Esophagus mucosa (tissue), 1 donor: ENCODE measurements at places on chromosomes 12 and 14. TPM values are rescaled to one million over a fixed set of nuclear protein-coding genes. Genes with fewer than 3 reads are reported as not detected.

VIPAS39 gene
- total RNA-seq: 11.9 TPM

RGS6 gene
- total RNA-seq: 0.52 TPM

CCNB1IP1 gene
- 27.9 TPM for total RNA-seq

RASSF9 gene
- 4.6 TPM for total RNA-seq

MANSC4 gene
- total RNA-seq: not detected

CPNE8 gene
- 11.2 TPM for total RNA-seq

SPX gene
- total RNA-seq: 0.08 TPM

THAP2 gene
- total RNA-seq: 4.8 TPM

NPFF gene
- total RNA-seq: not detected

DLGAP5 gene
- total RNA-seq: 17.9 TPM

CCDC196 gene
- not detected for total RNA-seq

CD27 gene
- 0.40 TPM for total RNA-seq

GSC gene
- total RNA-seq: 0.32 TPM

NTS gene
- total RNA-seq: 0.16 TPM

HPD gene
- 0.28 TPM for total RNA-seq

MYO1H gene
- 1.0 TPM for total RNA-seq

LAG3 gene
- not detected for total RNA-seq

AQP6 gene
- not detected for total RNA-seq

LBHD2 gene
- total RNA-seq: not detected
